ENCODE measurements at places on chromosomes 12 and 14.

DNA sequence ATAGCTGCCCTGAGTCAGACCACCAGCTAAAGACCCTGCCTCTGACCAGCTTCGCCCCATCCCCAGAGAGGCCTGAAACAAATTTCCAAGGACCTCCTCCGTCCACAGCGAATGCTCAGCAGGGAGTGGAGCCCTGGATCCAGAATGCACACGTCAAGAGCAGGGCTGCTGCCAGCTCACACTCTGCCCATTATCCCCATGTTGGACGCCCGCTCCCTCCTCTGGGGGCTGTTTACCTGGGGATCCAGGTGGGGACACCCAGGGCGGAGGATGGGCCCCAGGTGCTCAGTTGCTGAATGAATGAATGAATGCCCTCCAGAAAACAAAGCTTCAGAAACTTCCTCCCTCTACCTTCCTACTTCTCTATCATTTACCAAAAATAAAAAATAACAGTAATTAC, 18.1 kb downstream of the BCL11B start:
- no peak for DNase-seq

DNA sequence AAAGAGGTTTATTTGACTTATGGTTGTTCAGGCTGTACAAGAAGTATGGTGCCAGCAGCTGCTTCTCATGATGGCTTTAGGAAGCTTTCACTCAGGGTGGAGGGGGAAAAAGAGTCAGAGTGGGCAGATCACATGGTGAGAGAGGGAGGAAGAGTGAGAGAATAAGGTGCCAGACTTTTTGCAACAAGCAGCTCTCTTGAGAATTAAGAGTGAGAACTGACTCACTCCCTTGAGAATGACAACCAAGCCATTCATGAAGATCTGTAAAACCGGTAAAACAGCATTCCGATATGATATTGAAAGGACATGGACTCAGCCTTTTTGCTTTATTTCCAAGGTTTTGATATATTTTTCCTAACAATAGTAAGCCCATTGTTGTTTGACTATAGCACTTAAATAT, 501.2 kb downstream of the GALC start:
- no peak for DNase-seq

GRCh38 chr12:127148318-127148717, 1118.7 kb upstream of the TMEM132C start:
- DNase-seq = no peak

GRCh38 chr12:12498210-12498609, 64.5 kb downstream of the DUSP16 start:
- no peak for DNase-seq

DNA sequence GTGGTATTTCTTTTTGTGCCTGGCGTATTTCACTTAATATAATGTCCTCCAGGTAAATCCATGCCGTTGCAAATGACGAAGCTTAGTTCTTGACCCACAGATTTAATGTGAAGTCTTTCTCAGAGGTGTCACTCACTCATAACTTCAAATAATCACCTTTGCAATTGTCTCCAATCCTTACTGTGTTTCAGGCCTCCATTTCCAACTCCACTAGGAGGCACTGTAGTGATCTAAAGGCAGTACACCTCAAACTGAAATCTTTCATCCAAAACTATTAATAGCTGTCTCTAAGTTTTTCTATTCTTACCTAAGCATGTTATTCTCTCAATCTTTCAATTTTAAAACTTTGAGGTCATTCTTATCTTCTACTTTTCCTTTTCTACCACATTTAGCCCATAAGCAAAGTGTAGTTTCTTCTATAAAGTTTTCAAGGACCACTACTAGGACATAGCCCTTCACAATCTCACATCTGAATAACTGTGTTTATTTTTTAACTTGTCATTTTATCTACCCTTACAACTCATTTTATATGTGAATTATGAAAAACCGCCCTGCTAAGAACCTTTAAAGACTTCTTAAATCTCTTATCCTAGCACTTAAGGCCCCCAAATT, 25.5 kb upstream of the FBXO34 start:
- no peak for DNase-seq

DNA sequence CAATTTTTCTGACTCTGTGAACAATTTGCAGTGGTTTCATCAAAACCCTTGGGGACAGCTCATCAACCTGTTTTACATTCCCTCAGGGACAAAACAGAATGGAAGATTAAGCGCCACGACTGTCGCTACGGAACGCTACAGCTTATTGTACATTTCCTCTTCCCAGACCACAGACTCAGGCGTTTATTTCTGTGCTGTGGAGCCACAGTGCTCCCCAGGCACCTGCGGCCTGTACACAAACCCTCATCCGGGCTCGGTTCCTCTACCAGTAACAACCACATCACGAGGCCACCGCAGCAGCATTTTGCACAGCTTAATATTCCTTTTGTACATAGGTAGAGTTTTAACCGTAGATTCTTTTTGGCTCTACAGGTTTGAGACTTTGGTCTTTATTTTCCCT, 397.4 kb upstream of the OR4E1 start:
- no peak for DNase-seq

GRCh38 chr12:77965790-77966189, 135.1 kb downstream of the NAV3 start:
- no peak for DNase-seq

DNA sequence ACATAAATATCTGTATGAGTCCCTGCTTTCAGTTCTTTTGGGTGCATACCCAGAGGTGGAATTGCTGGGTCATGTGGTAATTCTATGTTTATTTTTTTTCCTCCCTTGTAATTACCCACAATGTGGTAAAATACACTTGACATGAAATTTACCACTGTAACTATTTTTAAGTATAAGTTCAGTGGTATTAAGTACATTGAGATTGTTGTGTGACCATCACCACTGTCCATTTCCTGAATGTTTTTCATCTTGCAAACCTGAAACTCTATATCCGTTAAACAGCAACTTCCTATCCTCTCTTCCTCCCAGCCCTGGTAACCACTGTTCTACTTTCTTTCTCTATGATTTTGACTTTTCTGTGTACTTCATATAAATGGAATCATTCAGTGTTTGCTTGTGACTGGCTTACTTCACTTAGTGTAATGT, 51.4 kb downstream of the BORCS5 start:
- DNase-seq = no peak

DNA sequence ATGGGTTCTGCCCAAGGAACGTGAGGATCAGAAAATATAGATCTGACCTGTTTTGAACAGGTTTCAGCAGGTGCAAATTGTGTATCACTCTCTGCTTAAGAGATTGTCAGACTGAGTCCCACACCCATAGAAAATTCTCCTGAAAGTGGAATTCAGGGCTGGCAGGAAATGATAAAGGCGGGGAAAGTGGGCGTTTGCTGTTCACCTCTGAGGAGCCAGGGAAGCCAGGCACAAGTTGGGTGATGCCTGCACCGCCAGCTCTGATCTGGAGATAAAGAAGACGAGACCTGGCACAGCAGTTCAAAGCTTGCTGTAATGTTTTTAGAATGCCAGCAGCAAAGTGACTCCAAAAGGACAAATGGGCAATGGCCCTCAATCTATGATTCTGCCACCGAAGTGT, 356.5 kb upstream of the SOX5 start:
- no peak for DNase-seq

DNA sequence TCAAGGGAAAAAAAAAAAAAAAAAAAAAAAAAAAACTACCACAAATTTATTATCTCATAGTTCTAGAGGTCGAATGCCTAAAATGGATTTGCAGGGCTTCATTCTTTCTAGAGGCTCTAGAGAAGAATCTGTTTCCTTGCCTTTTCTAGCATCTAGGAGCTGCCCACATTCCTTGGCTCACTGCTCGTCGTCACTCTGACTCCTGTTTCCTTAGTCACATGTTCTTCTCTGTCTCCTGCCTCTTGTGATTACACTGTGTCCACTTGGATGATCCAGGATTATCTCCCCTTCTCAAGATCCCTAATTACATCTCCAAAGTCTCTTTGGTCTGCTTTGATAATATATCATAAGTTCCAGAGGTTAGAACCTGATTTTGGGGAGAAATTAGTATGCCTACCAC, 88.7 kb downstream of the HECTD1 start:
- no peak for DNase-seq

DNA sequence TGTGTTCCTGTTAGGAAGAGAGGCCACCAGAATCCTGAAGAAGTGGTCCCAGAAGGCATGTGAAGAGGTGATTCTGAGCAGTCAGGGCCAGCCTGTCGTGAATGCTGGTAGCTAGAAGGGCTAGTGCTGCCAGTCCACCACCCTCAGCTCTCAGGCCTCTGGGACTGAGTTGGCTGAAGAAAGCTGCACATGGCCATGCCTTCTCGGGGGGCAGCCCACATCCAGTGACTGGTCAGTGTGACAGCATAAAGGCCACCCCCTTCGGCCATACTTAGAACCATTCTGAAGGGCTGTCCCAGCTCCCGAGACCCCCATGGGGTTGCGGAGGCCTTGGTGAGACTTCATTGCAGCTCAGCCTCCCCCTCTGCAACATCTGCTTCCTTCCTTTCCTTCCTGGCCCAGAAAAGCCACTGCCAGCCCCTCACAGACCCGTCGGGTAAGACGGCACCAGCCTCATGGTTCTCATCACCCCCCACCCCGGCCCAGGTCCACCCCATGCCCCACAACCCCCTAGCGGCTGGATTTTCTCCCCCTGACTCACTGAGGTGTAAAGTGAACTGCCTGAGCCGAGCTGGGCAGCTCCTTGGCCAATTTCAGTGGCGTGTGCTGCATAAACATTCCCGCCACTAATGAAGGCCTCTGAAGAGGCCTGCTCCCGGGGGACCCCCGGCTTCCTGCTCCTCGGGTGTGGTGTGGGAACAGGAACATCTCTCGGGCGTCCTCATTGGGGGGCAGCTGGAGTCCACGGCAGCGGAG, 49.5 kb upstream of the DIO3 start:
- DNase-seq = no peak

DNA sequence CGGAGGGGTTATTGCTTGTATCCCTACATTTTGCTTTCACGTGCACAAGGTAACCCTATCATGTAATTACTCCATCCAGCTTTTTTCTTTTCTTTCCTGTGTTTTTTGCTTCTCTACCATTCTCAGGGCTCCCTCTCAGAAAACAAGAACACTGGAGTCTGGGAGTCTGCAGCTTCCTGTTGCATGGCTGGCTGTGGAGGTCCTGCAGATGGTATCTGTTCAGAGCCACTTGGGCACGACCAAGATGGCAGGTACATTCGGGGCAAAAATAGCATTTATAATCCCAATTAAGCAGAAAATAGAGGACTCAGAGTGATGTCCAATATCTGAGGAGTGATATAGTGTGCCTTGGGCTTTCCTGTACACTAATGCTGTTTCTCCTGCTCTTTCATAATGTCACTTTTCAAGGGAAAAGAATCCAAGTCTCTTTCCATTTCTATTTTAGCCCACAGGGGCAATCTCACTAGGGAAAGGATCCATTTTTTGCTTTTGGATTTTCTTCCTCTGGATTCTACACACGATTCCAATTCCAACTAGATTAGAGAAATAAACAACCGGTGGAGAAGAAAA, 3.2 kb upstream of the NUMB start:
- DNase-seq = no peak

GRCh38 chr12:56229082-56229481, 769 bp upstream of the SLC39A5 start:
- no peak for DNase-seq

- no peak for DNase-seq
These were observed 40.4 kb downstream of the EGLN3 start for GRCh38 chr14:33910435-33910834.

DNA sequence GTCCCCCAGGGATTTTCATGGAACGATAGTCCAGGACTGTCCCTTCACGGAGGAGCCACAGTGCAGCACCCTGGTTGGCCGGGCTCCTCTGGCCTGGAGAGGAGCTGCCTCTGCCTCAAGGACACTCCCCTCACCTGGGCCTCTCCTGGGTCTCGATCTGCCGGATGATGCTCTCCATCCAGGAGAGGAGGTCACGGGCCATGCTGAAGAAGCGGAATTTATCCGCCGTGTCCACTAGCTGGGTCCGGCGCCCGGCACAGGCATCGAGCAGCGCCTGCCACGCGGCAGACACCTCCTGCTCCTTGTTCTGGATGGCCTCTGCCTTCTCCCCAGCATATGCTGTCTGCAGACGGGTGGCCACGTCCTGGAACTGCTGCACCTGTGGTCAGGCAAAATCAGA, 66.5 kb downstream of the PLEKHG3 start:
- DNase-seq = no peak

DNA sequence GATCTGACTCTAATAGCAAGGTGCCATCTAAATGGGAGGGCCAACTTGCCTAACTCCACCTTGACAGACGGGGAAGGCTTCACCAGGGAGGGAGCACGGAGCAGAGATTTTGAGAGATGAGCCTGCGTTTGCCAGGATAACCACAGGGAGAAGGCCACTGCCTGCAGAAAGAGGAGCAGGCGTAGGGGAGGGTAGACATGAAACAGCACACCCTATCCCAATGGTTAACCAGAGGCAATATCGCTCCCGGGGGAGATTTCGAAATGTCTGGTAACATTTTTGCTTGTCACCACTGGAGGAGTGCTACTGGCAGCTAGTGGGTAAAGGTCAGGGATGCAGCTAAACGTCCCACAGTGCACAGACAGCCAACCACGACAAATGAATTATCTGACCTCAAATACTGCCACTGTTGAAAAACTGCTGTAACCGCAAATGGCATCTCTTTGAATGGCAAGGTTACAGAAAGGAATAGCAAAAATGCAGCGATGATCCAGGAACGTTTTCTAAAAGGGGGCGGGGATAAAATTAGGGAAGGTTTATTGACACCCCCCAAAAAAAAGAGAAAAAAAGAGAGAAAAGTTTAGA, 126.0 kb upstream of the ATF7IP start:
- no peak for DNase-seq

DNA sequence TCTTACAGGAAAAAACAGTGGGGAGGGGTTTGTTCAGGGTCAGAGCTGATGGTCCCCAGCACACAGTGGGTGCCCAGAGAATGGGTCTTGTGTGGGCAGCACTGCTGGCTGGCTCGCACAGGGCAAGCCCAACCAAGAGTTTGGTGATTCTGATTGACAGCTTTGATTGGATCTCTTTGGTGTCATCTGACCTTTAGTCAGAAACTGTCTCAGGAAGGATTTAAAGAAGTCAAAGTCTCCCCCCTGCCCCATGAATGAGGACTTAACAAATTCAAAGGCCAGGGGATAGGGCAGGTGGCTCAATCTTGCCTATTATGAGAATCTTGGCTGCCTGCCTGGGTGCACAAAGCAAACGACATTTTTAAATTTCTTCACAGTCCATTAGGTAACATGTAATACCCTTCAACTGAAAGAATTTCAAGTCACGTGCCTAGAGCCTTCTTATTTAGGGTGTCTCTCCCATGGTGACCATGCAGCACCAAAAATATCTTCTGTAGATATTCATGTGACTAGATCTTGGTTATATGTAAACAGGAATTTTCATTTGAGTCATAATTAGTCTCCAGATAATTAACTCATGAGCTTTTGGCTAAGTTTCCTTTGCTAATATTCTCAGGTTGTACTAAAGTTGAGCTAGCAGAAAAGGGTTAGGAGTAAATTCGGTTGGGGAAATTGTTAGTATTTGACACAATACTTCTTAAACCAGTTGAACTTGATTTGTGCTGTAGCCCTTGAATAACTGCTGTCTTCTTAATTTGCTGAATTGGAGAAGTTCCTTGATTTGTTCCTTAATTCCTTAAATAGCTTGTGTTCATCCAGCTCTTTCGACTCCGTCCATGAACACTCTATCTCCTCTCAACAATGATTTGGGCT, 54.5 kb upstream of the HECTD1 start:
- no peak for DNase-seq

- no peak for DNase-seq
These were observed 38.8 kb upstream of the TMCC3 start for GRCh38 chr12:94689002-94689645.

GRCh38 chr12:50060120-50060468, 2.7 kb downstream of the ASIC1 start:
- DNase-seq = no peak

GRCh38 chr12:57772429-57773322, at the start of gene EEF1AKMT3:
Gene EEF1AKMT3 (plus strand): TSS chr12:57772614. CDS start chr12:57772725, 111 bp downstream.
- DNase-seq = peak; percentile 76

Measured in SW 1271 (cell line).